Activated CD8-positive, alpha-beta memory T cell treated with anti-CD3 and anti-CD28 coated beads, Interleukin-2, amount 10 ng/mL, durations not matched to agents 7 days and 5 days (primary cell): ENCODE measurements at places on chromosomes 3 and 15. TPM values are rescaled to one million over a fixed set of nuclear protein-coding genes. Genes with fewer than 3 reads are reported as not detected.
A peak's percentile ranks its signal among the peaks of the same experiment; 100 is the strongest.

GRCh38 chr3:35832140-35832571 is 192.8 kb downstream of the ARPP21 start:
- DNase-seq, result no peak

LMCD1 gene
- 10.0 TPM for total RNA-seq

GOLGA6L7 gene
- not detected for total RNA-seq

DNA sequence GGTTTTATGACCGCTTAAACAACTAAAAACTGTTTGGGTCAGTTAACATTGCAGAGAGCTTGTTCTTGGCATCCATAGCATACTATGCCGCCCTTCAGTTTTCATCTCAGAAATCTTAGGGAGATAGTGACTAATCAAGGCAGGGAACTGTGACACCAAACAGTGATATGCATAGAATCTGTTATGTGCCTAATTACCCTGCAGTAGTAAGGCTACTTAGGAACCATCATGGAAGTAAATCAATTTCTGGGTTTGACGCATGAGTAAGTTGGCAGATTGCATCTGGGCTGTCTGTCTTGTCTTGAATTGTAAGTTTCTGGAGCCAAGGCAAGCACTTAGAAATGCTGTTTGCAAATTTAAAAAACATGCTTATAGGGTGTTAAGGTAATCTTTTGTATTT is 22.5 kb downstream of the KCTD6 start:
- no peak for DNase-seq

FOXP1 gene
- total RNA-seq, result 68.8 TPM

DNA sequence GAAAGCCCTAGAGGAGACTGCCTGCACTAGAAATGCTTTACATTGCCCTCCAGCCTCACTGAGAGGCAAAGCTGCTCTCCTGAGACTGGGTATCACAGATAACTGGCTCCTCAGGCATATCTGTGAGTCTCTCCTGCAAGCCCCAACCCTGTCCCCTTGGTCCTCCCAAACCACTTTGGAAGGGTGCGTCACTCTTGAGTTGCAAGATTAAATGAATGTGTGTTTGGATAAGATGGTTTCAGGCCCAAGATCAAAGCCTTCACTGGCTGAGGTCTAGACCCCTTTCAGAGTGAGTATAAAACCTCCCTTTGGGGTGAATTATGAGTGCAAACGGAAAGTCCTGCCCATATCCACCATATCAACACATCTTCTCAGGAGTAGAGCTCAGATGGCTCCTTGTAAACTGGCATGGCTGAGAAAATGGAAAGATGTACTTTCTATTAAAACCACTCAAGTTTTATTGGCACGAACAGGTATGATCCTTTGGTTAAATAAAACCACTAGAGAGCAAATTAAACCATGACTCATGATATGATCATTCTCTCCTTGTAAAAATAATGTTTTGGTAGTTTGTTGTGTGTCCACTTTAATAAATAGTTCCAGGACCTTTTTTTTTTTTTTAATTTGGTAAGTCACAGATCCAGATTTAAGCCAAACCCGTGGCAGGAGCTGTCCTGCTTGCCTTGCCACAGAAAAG is 164.0 kb downstream of the CHST2 start:
- DNase-seq, result no peak

DNA sequence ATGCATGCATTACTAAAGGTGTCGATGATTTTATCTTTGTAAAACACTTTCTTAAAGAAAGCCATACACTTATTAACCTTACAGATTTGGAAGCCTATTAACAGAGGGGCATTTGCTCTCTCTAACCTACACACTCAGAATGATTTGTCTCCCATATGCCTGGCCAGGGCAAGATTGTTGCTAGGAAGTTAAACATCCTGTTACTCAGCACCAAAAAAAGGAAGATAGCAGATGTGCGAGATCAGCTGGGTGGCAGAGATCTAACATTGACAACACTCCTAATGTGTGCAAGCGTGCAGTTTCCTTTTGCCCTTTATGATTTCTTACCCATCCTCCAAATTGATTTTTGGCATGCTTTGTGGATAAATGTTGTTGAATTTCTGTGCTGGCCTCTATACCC is 73.9 kb upstream of the TMEM108 start:
- DNase-seq, result no peak

DNA sequence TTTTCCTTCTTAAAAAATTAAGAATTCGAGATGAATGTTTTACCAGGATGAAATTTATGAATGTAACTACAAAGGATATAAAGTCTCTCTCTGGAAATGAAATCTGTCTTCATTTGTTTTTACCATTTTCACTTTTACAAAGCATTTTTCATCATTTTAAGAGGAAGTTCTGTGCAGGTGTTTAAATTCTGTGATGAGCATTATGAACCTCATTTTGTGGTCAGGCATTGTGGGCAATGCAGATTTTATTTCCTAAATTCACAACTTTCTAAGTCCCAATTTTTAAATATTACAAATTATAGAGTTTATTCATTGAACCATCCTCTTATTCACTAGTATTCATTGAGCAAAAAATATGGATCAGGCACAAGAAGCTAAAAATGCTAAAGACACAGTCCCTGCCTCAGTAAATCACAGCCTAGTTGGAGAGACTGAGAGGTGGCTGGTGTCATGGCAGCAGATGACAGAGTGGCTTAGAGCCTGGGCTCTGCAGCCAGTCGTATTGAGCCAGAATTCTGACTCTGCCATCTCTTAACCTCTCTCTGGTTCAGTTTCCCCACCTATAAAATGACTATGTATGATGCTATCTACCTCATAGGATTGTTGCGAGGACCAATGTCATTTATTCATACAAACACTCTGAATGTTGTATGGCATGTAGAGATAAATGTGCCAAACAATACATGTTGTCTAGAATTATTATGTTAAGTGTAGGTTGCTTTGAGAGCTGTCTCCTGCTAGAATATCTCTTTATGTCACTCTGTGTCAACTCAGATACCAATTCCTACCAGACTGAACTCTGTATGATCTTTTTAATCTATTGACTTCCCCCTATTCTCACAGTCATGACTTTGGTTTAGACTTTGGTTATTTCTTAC is 7.5 kb upstream of the TGFBR2 start:
- no peak for DNase-seq

- DNase-seq, result no peak
Measured at GRCh38 chr3:119098619-119099222, 47.2 kb upstream of the TEX55 start.

DNA sequence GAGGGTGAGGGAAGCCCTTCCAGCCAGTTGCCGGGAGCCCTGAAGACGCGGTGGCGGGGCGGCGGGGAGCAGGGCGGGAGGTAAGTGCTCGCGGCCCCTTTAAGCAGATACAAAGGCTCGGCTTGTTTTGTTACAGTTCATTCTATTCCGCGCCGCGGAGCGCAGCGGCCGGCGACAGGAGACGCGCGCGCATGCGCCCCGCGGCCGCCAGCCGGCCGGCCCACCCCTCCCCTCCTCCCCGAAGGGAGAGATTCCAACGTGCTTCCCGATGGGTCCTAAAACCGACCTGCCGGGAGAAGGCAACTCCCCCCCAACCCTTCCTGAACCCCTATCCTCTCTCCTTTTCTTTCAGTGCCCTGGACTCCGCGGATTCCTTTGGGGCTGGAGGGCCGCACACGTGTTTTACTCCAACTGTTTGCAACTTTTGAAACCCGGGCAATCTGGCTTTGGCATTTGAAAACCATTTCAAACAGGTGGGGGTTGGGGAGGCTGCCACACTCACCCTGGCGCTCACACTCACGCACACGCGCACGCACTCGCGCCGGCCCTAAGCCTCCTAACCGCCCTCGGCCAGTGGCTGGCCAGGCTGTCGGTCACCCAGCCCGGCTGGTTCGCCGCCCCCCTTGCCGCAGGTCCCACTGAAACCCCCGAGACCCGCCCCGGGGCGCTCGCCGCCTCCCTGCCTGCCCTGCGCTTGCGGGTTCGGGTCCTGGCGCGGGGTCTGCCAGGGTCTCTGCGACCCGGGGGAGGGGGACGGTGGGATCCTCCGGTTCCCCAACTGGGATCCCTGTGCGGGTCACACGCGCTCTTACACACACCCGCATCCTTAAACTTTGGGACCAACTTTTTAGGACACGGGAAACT is at the start of gene MAGI1:
TSS of gene MAGI1 (minus strand) at position 193 of the 864 bp plus-strand sequence. CDS start 610 bp downstream, outside the sequence.
- DNase-seq, result peak; percentile 45

DNA sequence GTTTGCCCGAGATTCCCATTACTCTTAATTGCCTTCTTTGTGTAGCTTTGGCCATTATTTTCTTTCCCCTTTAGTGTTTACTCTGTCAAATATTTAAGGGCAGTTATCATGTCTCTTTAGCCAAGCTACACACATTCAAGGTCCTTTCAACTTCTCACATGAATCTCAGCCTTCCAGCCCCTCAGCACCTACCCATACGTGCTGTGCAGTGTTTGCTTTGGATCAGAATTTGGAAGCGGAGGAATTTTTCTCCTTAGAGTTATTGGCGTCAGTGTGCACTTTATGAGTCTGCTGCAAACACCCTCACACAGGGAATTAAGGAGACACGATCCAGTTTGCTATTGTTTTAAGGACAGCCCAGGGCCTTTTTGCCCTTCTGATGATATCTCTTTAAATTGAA is 231.6 kb downstream of the CACNA2D3 start:
- DNase-seq, result no peak

DNA sequence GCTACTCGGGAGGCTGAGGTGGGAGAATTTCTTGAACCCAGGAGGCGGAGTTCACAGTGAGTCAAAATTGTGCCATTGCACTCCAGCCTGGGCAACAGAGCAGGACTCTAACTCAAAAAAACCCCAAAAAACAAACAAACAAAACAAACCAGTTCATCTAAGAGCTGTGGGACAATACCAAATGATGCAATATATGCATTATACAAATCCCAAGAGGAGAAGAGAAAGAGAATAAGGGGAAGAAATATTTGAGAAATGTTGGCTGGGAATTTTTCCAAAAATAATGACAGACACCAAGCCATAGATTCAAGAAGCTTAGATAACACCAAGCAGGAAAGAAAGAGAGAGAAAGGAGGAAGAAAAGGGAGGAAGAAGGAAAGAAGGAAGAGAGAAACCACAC is 82.5 kb downstream of the KLF13 start:
- no peak for DNase-seq

GRCh38 chr3:163785693-163786092 is 1292.6 kb downstream of the SI start:
- no peak for DNase-seq

PP2D1 gene
- not detected for total RNA-seq

COL6A5 gene
- not detected for total RNA-seq

GRCh38 chr3:31247850-31248562 is 284.7 kb upstream of the STT3B start:
- DNase-seq, result no peak

GOLGA6D gene
- total RNA-seq, result 0.12 TPM

DNA sequence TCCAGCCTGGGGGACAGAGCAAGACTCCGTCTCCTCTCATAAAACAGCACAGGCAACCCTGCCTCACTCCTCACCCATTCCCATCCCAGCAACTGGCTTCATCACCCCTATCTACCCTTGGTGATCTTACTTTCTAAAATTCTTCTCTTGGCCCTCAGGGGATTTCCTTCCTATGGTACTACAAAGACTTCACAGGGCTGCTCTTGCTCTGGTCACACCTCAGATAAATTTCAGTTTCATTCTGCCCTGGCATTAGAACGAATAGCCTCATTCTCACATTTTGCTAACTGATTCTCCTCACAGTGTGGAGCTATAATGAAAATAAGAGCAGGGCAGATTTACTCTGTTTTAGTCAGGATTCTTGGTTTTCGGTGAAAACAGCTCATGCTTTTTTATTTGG is 22.1 kb upstream of the CRBN start:
- no peak for DNase-seq

- no peak for DNase-seq
Measured at GRCh38 chr3:50174947-50175524, 16.4 kb upstream of the GNAT1 start.

GRCh38 chr3:195711813-195712534 is 8.8 kb upstream of the MUC20 start:
- DNase-seq, result no peak

HAUS2 gene
- total RNA-seq, result 35.5 TPM

FBLN2 gene
- 0.35 TPM for total RNA-seq

PRR20G gene
- not detected for total RNA-seq

DNA sequence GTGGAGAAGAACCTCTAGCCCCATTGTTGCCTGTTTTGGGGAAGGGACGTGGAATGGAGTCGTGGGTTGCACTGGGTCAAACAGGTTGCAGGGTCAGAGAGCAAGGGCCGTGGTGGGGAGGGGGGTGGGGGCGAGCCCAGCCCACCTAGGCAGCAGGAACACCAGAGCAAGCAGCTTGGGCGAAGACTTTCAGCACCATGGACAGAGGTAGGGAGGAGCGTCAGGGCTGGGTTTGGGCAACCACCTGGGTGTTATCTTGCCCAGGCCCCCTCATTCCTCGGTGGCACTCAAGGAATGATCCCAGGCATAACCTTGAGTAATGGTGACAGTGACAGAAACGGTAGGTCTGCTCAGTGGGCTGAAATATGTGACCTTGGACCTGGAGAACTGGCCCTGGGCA is 45.9 kb upstream of the TMEM115 start:
- DNase-seq, result peak; percentile 63

GRCh38 chr3:161558236-161558635 is 61.6 kb downstream of the OTOL1 start:
- no peak for DNase-seq

GOLGA8S gene
- 0.73 TPM for total RNA-seq

GRCh38 chr3:124463234-124463633 is 267.0 kb upstream of the UMPS start:
- DNase-seq, result no peak

GASK1A gene
- not detected for total RNA-seq

RGMA gene
- not detected for total RNA-seq

GTF2E1 gene
- 25.4 TPM for total RNA-seq

GP5 gene
- 0.53 TPM for total RNA-seq

- DNase-seq, result no peak
Measured at GRCh38 chr3:12983319-12983718, 89.9 kb downstream of the IQSEC1 start.

ATP10A gene
- total RNA-seq, result 36.7 TPM

- peak; percentile 61 for DNase-seq
Measured at GRCh38 chr3:149701206-149701976, 43.6 kb upstream of the WWTR1 start.

CPNE9 gene
- not detected for total RNA-seq

DNA sequence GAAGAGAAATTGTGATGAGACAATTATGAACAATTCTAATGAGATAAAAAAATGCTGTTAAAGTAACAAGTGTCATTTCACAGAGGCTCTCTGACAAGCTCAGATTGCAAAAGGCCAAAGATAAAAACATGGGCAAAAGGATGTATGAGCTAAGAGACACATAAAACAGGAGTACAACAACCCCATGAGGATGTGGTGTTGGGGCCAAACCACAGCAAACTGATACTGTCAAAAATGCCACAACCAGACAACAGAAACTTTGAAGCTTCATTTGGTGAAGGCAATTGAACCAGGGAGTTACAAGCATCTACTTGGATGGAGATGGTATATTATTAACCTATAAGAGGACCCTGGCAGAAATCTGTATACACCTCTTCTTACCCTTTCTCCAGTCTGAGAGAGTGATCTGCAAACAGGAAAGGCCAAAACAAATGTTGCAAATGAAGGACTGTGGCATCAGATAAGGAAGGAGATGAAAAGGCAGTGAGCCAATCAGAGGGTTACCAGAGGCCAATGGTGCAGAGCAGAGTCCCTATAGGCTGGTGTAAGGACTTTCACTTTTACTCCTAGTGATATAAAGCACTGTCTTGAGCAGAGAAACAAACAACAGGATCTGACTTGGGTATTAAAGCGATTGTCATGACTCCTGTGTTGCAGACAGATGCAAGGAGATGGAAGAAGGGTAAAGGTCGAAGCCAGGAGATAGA is 659.0 kb downstream of the NTRK3 start:
- peak; percentile 87 for DNase-seq

FAM107A gene
- total RNA-seq, result not detected

- DNase-seq, result no peak
Measured at GRCh38 chr15:29635513-29636098, 186.7 kb downstream of the TJP1 start.
